GM18507 (cell line): ENCODE measurements at places on chromosomes 4 and X.

DNA sequence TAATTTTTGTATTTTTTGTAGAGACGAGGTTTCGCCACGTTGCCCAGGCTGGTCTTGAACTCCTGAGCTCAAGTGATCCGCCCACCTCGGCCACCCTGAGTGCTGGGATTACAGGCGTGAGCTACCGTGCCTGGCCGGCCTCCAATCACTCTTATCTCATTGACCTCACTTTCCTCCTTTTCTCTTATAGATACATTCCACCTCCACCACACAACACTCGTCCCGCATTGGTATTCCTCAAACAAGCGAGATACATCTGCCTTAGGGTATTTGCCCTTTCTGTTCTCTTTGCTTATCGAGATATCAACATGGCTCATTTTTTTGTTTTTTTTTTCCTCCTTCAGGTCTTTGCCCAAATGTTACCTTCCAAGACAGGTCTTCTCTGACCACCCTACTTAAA is 1.8 kb upstream of the PRPS1 start:
- DNase-seq, result no peak

GRCh38 chrX:153059191-153060094 is 3.2 kb downstream of the PNMA3 start:
- no peak for DNase-seq

GRCh38 chr4:138666366-138666765 is 349.2 kb upstream of the NOCT start:
- no peak for DNase-seq

DNA sequence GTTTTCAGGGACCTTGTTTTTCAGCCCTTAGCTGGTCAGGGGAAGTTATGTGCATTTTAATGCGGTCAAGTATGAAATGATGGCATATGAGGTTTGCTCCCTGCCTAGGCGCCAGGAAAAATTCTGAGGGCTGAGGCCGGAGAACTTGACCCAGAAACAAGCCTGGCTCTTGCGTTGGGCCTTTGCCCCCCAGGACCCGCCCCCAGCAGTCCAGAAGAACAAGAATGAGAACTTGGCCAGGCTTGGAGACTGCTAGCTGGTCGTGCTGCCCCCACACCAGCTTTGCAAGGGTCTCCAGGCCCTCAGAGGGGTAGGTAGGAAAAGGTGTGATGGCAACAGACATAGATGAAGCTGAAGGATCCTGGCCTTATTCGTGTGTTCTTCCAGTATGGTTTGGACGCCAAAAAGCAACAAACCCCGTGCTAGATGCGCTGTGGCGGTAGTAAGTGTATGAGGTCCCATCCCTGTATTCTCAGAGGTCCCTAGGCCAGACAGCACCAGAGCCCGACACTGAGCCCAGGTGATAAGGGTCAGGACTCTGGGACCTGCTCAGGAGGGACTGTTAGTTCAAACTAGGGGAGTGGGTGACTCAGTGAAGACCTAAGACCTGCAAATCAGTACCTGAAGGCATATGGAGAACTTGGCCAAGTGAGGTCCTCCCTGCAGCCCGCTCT is 10.5 kb downstream of the NKX3-2 start:
- no peak for DNase-seq

GRCh38 chrX:9682456-9682855 is 83.2 kb downstream of the GPR143 start:
- DNase-seq, result no peak

DNA sequence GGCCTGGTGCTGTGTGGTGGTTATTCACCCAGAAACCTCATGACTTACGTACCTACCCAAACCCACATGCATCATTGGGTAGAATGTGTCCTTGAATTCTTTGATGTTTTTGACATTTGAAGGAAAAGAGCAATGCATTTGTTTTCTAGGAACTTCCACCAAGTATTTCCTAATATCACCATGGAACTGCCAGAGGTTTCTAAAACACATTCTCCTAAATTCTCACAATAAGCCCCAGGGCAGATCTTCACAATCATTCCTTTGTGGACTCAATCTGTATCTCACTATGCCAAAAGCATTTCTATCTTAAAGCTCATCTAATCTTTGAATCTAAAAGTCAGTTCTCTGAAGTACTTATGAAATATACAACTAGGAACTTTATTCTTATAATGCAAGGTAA is 8.3 kb upstream of the ODAM start:
- DNase-seq, result no peak

- DNase-seq, result no peak
Measured at GRCh38 chr4:67615119-67615518, 56.6 kb downstream of the STAP1 start.

GRCh38 chr4:61195101-61195500 is 5.0 kb upstream of the ADGRL3 start:
- no peak for DNase-seq

- DNase-seq, result no peak
Measured at GRCh38 chr4:12293906-12294525, 865.3 kb upstream of the HS3ST1 start.

DNA sequence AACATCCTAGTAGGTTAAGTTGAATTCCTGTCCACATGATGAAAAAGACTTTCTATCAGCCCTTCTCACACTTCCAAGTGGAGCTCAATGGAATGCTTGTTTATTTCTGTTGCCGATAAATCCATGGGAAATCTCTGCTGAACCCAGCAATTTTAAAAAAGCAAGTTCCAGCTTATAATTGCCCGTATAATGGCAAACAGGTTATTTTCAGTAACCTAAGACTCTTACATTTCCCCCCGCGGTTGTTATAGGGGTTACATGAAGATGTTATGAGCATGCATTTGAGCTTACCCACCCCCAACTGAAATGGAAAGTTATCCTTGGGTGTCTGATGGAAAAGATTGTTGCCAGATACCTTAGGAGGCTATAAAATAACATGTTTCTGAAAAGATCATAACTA is 136.2 kb downstream of the PALLD start:
- no peak for DNase-seq

- DNase-seq, result no peak
Measured at GRCh38 chr4:165563851-165564250, 185.0 kb downstream of the CPE start.

DNA sequence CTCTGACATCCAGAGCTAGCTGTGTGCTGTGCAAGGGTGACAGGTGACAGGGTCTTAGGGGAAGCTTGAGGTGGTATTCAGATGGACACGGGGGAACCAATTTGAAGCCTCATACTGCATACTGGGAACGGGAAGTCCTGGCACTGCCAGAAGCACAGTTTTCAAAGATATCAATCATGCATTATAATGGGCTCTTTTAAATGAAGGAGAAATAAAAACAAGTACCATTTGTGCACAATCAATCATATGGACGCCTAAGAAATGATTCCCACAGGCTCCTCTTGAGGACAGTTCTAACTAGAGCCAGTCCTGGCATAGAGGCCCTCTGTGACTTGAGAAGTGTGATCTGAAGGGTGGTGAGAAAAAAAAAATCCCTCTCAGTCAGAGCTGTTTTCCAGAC is 50.9 kb downstream of the TSC22D3 start:
- no peak for DNase-seq

GRCh38 chr4:176769514-176769913 is 23.2 kb downstream of the VEGFC start:
- no peak for DNase-seq

GRCh38 chr4:83269256-83269655 is 15.3 kb downstream of the COQ2 start:
- no peak for DNase-seq

GRCh38 chr4:145545538-145546174 is 64.0 kb downstream of the SMAD1 start:
- no peak for DNase-seq

- DNase-seq, result no peak
Measured at GRCh38 chr4:89829470-89830138, 7.4 kb downstream of the SNCA start.

- DNase-seq, result no peak
Measured at GRCh38 chr4:72496119-72496518, 72.9 kb downstream of the ADAMTS3 start.
